8988T (cell line): ENCODE measurements at places on chromosomes 12 and 14.

DNA sequence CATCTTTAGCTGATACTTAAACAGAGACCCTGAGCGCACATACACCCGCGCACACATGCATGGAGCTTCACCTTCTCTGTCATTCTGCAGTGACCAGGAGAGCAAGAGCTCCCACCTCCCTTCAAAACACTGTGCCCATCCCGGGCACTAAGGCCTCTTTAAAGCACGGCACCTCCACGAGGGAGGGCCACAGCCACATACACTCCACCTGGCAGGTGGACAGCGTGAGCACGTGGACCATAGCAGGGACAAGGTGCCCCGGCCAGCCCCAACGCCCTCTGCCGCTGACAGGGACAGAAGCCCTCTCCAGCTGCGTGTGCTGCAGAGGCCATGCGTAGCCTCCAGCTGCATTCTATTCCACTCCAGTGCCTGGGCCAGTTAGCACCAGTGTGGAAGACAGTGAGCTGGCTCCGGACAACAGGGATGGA is 5.4 kb downstream of the GAPDH start:
- DNase-seq = no peak

GRCh38 chr12:75613981-75614380 is 102.6 kb upstream of the KRR1 start:
- DNase-seq = no peak

- no peak for DNase-seq
Measured at GRCh38 chr12:5168148-5168547, 124.5 kb downstream of the KCNA5 start.

DNA sequence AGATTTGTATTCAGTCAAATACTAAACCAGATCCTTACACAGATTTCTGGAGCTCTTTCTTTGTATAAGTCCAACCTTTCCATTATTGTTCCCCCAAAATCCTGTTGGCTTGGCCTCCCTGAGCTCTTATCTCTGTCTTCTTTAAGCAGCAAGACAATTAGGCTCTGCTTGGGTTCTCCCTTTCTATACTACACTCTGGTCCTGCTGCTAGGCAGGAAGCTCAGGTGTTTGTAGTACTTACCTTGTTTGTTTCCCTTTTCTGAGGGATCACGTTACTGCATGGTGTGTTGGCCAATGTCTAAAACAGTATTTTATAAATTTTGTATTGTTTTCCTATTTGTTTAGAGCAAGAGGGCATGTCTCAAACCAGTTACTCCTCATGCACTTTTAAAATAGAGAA is 192.9 kb downstream of the PRKD1 start:
- no peak for DNase-seq

- no peak for DNase-seq
Measured at GRCh38 chr14:68486033-68486732, 306.7 kb downstream of the ZFP36L1 start.

- no peak for DNase-seq
Measured at GRCh38 chr12:42868291-42868690, 278.7 kb upstream of the PRICKLE1 start.
